Fibroblast of skin of right quadriceps (primary cell): ENCODE measurements at places on chromosomes 12 and 14.
A peak's percentile ranks its signal among the peaks of the same experiment; 100 is the strongest.

DNA sequence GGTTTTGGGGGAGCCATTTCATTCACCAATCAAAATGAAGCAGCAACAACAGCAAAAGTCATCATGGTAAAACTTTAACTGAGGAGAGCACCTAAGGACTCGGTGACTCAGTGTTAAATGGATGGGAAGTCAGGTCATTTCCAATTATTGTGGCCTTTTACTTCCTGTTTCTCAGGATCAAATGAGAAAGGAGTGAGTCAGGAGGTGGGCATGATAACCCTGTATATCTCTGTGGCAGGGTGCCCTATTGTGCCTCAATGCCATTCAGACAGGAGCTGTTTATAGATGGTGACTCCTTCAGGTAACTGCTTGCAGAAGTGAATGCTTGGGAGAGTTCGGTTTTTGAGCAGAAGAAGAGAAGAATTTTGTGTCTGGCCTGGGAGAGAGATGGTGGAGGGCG is 135.5 kb upstream of the CPM start:
- peak; percentile 44 for DNase-seq

- DNase-seq: no peak
Observed at GRCh38 chr14:100291305-100292075, 14.8 kb downstream of the SLC25A29 start.

GRCh38 chr12:87381742-87382141 is 647.5 kb downstream of the C12orf50 start:
- DNase-seq: no peak

DNA sequence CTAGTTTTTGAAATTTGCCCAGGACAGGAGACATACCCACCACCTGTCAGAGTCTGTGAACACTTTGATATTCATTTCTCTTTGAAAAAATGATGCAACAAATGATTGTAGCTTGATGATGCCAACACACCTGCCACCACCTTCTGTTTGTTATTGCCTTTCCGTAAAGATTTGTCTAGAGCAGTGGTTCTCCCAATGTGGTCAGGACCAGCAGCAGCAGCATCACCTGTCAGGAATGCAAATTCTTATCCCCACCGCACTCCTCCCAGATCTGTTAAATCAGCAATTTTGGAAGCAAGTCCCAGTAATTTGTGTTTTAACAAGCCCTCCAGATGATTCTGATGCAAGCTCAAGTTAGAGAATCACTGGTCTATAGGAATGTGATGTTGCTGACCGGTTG is 9.9 kb downstream of the CCDC175 start:
- DNase-seq: no peak

GRCh38 chr14:77955816-77956484 is 156.0 kb downstream of the ADCK1 start:
- DNase-seq: no peak
